ENCODE measurements at places on chromosomes 3 and 15.
A peak's percentile ranks its signal among the peaks of the same experiment; 100 is the strongest.

- DNase-seq, result peak; percentile 4
These were observed 215.2 kb upstream of the SGO1 start for GRCh38 chr3:20401253-20401652.

DNA sequence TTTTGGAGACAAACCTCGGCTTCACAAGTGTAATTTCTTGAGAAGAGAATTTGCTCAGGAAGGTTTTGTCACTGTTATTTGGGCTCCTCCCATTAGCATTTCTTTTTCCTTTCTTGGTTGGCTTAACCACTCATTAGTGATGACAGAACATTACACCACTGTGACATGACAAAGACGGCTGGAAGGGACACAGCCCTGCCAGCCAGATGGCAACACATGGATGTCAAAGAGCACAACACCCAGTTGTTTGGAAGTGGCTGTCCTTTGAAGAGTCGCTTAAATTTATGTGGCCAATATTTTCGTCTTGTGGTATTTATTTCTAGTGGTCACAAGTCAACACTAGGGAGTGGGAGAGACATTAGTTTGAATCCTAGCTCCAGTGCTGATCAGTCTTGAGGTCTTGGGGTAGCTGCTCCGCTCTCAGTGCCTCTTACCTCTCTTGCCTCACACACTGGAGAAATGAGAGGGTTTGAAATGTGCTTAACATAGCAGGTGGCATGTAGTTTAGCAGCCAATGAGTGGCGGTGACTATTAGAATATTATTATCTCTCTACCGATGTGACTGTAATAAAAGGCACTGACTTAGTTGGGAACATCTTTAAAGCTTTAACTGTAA, 92.8 kb downstream of the FRMD4B start:
- no peak for DNase-seq

DNA sequence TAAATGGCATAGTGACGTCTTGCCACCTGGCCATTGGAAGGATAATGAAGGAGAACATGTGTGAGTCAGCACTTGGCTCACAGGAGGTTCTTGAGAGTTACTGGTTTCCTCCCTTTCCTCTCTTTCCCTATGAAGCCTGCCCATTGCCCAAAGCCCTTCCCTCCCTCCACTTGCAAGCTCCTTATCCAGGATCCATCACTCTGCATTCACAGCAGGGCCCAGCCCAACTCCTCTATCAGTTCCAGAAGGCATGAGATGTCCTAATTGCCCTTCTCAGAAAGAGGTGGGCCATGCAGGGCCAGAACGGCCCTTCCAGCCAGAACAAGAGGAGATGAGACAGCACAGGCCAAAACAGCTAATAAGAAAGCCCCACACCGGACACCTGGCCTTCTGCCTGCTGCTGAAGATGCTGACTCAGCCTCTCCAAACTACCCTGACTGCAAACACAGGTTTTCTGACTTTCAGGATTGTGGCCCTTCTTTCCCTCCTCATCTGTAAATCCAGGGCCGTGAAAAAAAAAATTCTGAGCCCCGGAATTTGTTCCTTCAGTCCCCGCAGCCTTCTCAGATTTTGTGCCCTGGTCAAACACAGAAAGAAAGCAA, 29.7 kb downstream of the HAPLN3 start:
- DNase-seq, result no peak

GRCh38 chr3:193813501-193813830, 220.5 kb downstream of the OPA1 start:
- DNase-seq, result no peak

DNA sequence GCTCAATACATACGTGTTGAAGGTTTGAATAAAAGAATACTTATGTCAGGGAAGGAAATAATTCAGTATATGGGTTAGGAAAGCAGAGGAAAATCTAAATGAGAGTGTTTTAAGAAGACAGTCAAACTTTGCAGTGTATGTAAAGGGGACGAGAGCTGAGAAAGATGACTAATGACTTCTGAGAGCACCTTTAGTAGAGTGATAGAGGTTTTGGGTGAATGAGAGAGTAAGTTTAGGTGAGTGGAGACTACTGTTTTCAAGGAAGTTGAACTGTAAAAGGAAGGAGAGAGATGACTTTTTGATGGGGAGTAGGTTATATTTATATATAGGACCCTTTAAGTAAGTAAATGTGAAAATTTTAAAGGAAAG, 9.4 kb downstream of the TBC1D23 start:
- DNase-seq, result no peak

GRCh38 chr3:44104668-44105321, 136.9 kb upstream of the TOPAZ1 start:
- DNase-seq, result peak; percentile 56

- no peak for DNase-seq
These were observed 37.1 kb downstream of the FAM240A start for GRCh38 chr3:46649436-46649835.

DNA sequence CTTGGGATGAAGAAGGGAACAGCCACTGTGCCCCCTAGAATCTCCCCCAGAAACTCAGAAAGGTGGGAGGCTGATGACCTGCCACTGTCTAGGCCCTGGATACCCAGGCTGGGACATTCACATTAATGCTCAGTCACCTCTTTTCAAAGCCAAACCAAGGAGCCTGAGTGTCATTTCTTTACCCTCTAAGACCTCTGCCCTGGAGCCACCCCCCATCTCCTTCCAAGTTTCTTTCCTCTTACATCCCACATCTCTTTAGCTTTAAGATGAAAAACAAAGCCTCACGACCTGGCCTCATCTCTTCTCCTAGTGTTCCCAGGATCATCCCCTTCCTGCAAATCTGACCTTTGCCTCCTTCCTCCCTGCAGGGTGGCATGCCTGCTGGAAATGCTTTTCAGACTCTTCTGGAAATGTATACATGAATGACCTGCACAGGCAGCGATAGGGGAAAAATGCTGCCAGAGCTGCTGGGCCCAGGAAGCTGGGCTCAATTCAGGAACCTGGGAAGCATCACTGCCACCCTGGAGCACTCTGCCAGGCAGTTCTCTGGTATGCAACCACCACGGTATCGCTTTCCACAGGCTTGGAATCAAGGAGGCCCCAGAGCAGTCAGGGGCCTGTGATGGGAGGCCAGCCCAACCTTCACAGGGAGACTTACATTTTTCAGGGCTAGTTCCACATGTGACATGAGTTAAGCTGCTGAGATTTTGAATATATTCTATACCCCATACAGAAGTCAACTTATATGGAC, 67.6 kb downstream of the DAPK2 start:
- no peak for DNase-seq

DNA sequence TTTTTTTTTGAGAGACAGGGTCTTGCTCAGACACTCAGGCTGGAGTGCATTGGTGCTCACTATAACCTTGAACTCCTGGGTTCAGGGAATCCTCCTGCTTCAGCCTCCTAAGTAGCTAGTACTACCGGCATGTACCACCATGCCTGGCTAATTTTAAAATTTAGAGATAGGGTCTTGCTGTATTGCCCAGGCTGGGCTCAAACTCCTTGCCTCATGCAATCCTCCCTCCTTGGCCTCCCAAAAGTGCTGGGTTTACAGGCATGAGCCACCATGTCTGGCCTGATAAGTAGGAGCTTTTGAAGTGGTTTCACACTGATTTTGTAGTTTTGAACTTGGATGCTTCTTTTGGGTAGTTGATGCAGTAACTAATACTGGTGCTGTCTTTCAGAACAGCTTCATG, 7.8 kb downstream of the MAP2K1 start:
- no peak for DNase-seq

DNA sequence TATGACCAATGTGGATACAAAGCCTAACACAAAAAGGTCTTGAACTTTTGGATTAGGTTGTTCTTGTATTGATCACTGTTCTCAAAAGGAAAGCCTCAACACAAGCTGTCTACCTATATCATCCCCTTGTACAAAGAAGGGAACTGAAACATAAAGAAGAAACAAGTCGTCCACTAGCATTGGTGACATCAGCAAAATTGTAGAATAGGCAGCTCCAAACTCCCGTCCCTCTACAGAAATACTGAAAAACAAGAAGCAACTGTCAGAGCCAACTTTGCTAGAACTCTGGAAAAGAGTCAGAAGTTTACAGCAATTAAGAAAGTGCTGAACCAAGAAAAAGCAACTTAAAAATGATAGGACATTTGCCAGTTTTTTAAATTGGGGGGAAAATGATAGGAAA, 7.5 kb upstream of the NR1I2 start:
- no peak for DNase-seq

- DNase-seq, result no peak
These were observed 43.1 kb downstream of the PEAK1 start for GRCh38 chr15:77376770-77377169.

DNA sequence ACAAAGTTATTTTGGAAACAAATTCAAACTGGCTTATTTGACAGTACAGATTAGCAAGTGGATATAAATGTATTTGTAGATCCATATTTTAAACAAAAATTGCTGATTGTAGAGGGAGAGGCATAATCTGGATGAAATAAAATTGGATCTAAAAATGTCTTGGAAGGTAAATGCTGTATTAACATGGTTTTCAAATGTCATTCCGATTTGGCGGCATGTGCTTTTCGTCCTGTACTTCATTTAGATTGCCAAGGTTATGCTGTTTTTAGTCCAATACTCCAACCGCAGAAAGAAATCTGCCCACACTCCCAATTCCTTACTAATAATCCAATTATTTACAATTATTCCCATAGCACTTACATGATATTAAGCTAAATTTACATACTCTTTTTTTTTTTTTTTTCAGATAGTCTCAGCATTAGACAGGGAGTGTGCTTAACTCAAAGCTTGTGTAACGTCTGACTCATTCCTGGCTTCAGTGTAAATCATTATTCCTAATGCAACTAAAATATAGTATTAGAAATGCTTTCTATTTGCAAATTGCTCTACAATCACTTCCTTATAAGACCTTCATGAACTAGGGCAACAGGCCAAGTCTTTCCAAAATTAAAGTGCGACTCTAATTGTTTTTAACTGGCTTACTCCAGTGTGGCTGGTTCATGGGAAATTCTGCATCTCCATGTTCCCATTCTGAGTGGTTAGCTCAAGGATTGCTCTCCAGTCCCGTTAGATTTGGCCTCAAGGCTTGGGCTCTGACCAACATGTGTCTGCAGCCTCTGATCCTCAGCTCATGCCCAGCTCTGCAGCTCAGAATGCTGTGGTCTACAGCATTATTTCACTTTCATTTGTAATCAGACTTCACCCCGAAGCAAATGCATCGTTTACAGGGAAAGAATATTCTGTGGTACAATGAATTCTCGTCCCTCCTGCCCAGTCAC, 103.9 kb downstream of the FBN1 start:
- DNase-seq, result peak; percentile 88

DNA sequence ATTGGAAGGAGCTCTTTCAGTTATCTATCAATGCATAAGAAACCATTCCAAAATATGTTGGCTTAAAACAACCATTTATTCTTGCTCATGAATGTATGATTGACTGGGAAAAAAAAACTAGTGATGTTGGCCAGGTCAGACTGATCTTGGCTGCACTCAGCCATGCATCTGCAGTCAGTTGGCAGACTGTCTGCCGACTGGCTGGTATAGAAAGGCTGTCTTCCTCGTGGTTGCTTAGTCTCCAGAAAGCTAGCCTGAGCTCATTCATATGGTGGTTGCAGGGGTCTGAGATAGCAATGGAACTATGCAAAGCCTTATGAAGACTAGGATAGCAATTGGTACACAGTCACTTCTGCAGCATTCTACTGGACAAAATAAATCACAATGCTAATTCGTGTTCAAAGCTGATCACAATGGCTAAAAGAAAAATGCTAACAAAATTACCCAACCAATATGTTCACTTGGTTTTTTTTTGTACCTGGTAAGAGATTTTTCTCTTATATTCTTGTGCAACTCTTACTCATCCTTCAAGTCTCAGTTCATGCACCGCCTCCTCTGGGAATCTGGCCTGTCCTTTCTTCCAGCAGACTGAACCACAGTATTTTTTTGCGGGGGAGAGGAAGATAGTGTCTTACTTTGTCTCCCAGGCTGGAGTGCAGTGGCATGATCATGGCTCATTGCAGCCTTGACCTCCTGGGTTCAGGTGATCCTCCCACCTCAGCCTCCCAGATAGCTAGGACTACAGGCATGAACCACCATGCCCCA, 126.8 kb downstream of the KCNAB1 start:
- DNase-seq, result peak; percentile 10

DNA sequence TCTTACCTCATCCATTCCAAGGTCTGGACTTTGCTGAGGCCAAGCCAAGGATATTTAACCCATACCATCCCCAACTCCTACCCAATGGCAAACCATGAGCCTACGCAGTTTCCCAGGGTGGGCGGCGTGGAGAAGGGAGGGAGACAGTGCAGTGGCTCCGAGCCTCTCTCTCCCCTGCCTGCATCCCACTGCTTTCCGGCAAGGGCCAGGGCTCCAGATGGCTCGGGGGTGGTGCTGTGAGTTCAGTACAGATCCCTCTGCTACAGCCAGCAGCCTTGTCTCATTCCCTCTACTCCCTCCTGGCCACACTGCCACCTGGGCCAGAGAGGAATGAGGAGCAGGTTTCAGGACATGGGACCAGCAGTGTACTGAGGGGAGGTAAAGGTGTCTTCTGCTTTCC, 44.3 kb upstream of the APEH start:
- no peak for DNase-seq

- peak; percentile 41 for DNase-seq
These were observed 15.0 kb upstream of the THUMPD3 start for GRCh38 chr3:9347887-9348286.

- no peak for DNase-seq
These were observed 327.6 kb downstream of the ARRDC4 start for GRCh38 chr15:98288091-98288590.

- DNase-seq, result no peak
These were observed 16.9 kb upstream of the RBPMS2 start for GRCh38 chr15:64792282-64792681.

DNA sequence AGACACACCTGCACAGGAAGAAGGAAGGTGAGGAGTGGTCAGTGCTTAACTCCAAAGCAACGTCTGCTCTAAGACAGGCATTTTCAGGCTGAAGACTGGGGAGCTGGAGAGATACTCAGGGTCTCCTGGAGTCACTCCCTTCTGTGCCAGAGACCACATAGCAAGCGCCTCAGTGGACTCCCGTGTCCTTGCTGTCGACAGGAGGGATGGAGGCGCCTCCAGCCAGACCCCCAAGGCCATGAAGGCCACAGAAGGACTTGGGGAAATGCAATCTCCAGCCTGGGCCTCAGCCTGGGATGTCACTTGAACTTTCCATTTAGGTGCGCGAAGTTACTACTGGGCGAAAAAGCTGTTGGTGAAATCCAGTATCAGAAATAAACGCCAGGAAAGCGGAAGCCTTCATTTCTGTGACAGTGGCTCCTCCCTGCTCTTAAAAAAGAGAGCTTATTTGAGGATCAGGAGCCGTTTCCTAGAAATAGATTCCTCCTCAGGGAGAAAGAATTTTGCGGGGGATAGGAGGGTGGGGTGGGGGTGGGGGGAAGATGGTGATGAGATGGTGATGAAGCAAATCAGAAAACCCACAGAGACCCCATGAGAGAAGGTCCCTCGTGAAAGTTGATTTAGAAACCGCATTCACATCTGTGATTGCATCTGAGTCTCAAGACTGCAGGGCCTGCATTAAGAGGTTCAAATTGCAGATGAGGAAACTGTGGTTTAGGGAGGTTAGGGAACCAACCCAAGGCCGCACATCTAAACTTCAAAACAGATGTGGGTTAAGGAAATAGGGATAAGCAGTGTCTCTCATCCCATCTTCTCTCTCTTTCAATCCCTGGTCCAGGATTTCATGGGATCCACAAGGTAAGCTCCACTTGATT, 78.8 kb downstream of the ATP2B2 start:
- no peak for DNase-seq
